ENCODE measurements at places on chromosomes 12 and 14.
A peak's percentile ranks its signal among the peaks of the same experiment; 100 is the strongest.

DNA sequence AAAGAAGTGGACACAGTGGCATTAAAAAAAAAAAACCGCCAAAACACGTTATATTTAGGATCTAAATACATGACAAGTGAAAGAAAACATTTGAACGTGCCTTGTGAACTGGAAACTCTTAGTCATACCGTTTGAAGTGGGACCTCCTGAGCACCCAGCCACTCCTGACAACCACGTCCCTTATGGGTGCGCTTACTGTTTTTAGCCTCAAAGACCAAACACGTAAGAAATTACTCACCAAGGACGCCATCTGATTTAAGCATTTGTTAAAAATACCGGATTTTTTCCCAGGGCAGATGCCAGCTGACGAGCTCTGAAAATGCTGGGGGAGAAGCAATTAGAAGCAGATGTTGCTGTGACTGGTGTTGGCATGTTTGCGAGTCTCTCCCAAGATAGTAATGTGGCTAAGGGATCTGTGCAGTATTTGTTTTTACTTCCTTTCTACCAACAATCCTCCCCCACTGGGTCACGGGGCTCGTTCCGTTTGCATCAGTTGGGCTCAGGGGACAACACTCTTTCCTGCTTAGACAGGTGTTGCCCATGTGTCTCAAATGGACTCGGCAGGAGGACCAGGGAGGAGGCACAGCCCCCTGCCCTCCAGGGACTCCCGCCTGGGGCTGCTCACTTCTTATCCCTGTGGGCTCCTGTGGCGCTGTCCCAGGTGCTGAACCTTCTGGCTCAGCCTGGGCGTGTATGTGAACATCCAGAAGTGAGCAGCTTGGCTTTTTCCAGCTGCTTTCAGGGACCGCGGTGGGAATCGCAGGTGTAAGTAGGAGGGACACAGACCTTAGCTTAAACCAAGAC, 101.0 kb downstream of the BEGAIN start:
- peak; percentile 98 for DNase-seq

DNA sequence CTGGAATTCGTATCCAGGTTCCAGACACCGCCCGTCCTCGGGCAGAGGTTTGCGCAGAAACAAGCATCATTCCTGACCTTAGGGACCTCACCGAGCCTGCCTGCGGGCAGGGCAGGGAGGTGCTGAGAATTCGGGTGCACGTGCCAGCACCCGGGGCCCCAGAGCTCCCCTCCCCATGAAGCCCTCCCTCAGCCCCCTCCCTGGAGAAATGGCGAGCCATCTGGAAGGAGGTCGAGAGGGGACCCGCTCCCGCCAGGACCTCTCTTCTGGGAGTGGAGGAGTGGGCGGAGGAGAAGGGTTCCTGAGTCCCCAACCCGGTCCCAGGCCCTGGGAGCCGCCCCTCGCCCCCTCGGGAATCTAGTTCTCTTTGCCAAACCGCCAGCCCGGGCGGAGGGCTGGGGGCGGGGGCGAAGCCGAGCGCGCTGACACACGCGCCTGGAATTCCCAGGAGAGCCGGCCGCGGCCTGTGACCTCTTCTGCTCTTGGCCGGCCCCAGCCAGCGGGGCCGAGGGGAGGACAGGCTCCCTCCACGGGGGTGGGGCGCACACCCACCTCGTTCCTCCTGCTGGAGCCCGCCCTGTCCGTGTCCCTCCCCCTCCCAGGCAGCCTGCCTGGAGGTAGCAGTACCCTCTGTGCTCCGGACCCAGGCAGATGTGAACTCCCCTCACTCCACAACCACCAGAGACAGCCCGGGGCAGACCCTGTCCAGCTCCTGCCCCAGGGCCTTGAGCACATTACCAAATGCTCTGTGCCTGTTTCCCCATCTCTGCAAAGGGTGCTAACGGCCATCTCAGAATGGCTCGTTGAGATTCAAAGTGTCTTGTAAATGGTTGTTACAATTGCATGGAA, 23.0 kb upstream of the GPR132 start:
- no peak for DNase-seq

GRCh38 chr12:111337371-111337770, 31.5 kb downstream of the PHETA1 start:
- no peak for DNase-seq

DNA sequence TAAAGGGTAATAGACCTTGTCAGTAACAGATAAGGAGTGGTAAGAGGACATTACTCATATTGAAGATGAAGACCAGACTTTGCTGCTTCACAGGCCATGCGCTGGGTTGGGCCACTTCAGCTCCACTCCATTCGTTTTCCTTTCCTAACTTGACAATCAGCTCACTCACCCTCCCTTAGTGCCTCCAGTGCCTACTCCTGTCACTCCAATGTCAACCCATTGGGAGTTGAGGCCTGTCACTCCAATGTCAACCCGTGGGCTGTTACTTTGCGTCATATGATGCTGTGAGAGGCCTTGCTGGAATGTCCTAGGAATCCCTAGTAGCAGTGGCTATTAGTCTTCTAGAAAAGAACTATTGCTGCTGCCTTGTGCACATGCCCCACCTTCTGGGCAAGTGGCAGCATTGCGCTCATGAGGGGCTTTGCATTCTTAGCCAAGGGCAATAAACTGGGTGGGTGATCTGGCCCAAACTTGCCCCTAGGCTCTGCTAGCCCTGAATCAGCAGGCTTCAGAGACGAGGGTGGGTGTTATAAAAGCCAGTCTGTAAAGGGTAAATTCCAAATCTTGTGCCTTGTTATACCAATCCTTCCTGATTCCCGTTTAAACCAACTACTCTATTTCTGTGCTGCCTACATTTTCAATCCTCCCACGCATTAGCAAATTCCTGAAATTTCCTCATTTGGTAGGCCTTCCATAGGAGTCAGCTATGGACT, 36.1 kb downstream of the BAZ2A start:
- DNase-seq: no peak

- DNase-seq: no peak
Measured at GRCh38 chr12:111067498-111067897, 147.1 kb upstream of the MYL2 start.

GRCh38 chr12:66340131-66340530, 37.8 kb downstream of the HELB start:
- no peak for DNase-seq

GRCh38 chr12:66746489-66747201, 67.8 kb upstream of the GRIP1 start:
- DNase-seq: no peak

GRCh38 chr14:31920989-31921650, 156.0 kb upstream of the ARHGAP5 start:
- no peak for DNase-seq

- no peak for DNase-seq
Measured at GRCh38 chr14:104262515-104263514, 124.4 kb downstream of the KIF26A start.

DNA sequence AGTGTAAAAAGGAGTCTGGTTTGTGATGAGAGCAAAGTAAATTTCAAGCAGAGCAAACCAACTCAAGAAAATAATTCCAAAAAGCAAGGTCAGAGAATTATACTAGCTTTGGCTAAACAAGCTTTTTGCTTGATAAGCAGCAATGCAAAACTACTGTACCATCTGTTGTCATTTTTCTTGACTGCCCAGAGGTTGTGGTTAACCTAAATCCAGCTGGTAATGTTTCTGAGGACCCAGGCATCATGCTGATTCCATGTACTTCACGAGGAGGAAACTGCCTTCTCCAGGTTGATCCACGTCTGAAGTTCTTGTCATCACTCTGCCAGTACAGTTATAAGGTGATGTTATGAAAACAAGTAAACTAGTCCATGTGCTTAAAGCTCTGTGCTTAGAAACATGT, 185.2 kb downstream of the ACSS3 start:
- DNase-seq: no peak

DNA sequence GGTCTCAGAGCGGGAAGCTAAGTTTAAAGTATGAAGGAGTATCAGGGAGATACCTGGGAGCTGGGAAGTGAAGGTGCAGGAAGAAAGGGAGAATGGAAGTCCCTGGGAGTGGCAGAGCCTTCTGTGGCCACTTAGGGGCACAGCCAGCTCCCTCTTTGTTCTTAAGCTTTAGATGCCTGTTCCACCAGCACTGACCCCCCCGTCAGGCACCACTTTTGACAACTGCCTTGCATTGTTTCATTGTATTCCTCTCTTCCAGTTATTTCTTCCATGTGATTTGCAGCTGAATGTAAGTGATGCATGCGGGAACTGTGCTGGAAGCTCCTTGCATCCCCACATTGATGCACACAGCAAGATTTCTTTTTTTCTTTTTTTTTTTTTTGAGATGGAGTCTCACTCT, 2.6 kb downstream of the GALNT16 start:
- no peak for DNase-seq

GRCh38 chr12:104049903-104050356, at the start of gene GLT8D2:
TSS of gene GLT8D2 (minus strand) at chr12:104050187. CDS start at chr12:104019648, 30,539 bp downstream.
- DNase-seq: peak; percentile 50

GRCh38 chr12:5806371-5807089, 138.5 kb downstream of the ANO2 start:
- peak; percentile 32 for DNase-seq

DNA sequence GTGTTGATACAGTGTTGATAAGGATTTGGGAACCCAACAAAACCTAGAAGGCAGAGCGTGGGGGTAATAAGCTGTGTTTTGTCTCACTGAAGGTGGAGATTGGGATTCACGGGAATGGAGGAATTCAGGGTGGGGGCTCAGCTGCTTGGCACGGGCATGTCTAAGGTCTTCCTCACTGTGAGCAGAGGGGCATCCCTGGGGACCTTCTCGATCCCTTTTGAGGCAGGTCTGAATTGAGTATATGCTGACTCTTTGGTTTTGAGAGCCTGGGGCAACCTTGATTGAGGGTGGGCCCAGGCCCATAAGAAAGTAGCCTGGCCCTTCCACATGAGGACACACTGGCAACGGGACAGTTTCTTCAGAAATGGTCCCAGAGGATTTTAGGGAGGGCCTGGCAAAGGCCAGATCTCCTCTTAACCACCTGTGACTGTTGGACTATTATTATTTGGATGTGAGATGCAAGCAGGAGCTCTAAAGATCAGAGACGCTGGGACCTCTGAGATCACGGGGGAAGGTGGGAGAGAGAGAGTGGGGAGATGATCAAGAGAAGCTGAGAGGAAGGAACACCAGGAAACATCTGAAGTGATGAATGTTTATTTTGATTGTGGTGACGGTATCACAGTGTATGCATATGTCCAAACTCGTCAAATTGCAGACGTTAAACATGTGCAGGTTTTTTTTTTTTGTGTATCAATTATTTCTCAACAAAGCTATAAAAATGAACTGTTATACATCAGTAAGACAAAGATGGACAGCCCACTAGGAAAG, 48.4 kb downstream of the SMIM41 start:
- no peak for DNase-seq

GRCh38 chr14:70045310-70045709, 143.4 kb downstream of the SLC8A3 start:
- no peak for DNase-seq

DNA sequence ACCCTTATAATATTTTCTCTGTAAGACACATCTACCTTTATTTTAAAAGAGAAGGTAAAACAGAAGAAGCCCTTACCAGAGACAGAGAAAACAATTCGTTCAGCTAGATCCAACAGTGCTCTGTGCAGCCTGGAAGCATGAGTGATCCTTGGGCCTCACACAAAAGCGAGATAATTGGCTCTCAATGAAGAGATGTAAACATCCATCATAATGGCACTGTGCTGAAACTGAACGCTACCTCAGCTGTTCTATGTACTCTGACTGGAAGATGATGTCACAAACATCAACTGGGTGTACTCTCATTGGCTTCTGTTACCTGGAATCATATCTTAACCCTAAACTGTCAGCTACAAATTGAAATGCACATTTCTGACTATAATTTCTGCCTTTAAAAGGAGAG, at the start of gene MGAT4C:
Gene MGAT4C, minus strand, starts transcription at position 229 of the 400 bp plus-strand sequence.
- DNase-seq: no peak

GRCh38 chr12:132379996-132380395, 50.6 kb upstream of the GALNT9 start:
- no peak for DNase-seq

DNA sequence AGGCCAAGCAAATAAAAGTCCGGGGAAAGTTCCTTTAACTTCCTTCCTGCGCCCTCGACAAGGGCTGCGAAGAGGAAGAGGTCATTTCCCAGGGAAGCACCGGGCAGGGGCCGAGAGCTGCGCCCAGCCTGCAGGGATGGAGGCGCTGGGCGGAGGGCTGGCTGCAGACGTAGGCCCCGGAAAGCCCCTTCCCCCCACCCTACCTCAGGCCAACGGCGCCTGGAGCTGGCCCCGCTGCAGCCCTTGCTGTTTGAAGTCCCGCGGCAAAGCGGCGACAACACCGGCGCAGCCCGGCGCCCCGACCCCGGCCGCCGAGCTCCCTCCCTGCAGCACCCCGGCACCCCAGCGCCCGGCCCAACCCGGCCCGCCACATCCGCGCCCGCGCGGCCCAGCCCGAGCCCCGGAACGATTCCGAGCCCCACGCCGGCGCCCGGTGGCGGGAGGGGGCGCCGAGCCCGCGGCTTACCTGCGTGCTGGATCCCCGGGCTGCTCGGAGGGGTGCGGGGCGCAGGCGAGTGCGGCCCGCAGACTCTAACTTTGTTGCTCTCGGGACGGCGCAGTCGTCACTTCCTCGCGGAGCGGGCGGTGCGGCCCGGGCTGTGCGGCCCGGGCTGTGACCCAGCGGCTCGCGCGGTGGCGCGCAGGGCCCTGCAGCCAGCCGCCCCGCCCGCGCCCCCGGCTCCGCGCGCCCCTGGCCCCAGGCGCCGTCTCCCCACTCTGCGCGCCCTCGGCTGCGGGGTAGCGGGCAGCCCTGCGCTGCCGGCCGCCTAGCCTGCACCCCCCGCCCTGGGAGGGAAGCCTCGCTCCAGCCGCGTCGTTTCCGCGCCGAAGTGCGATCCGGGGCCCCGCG, 64.8 kb upstream of the PTGR2 start:
- DNase-seq: no peak

DNA sequence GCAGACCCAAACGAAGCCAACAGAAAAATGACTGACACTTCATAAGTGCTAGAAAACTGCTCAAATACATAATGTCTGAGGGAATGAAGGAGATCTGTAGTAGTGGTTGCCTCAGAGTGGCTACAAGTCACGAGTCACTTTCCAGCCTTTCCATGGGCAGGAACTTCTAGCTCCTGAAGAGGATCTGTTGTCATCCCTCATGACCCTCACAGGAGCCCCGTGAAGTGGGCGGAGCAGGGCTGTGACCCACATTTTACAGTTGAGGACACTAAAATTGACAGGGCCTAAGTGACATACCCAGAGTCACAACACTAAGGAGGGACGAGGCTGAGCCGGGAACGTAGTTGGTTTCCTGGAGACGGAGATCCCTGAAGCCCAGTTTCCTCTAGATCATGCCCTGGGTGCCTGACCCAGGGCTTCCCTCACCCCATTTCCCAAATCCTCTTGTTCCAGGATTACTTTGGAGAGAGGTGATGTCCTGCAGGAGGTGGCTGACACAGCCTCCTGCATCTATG, 45.8 kb upstream of the P2RX7 start:
- DNase-seq: no peak

DNA sequence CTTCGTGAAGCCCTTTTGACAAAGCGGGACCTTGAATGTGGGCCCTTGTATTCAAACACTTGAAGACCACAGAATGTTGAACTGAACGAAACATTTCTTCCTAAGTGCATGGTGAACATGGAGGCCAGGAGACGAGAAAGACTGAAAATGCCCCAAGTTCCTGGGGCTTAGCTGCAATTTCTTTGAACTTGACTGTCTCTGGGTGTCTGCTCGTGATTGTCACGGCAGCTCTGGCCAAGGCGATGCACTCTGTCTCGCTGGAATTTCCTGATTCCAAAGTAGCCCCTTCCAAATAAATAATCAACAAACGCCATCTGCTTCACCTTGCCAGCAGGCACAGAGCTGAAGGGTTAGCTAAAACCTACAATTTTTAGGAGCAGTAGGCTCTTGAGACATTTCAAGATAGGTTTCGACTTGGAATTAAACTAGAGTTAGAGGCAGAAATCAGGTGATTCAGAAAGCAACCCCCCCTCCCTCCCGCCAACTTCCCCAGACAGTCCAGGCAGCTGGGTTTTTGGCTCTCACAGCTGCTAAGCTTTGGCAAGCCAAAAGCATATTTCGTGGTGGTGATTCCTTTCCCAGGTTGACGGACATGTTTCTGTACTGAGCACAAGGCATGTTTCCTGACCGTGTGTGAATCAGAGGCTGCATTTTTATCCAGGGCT, 13.5 kb upstream of the IRF2BPL start:
- DNase-seq: peak; percentile 87
